Activated CD4-positive, alpha-beta T cell treated with anti-CD3 and anti-CD28 coated beads, Interleukin-2, amount 10 ng/mL, durations not matched to agents 24 days and 14 days (primary cell): ENCODE measurements at places on chromosomes 1 and 21. TPM values are rescaled to one million over a fixed set of nuclear protein-coding genes. Genes with fewer than 3 reads are reported as not detected.

The CRP gene
- not detected in 2 replicates for total RNA-seq

- H3K36me3 ChIP-seq, result no peaks in the 10 kb centered on the region
- no peak for DNase-seq
- H3K27ac ChIP-seq, result no peak overlapping the region
Measured at GRCh38 chr21:33686386-33686785, 44.1 kb downstream of the ITSN1 start.

The PCBP3 gene
- 7.5 and 9.7 TPM in 2 replicates for total RNA-seq

The NIBAN1 gene
- 17.1 TPM in 2 replicates for total RNA-seq

DNA sequence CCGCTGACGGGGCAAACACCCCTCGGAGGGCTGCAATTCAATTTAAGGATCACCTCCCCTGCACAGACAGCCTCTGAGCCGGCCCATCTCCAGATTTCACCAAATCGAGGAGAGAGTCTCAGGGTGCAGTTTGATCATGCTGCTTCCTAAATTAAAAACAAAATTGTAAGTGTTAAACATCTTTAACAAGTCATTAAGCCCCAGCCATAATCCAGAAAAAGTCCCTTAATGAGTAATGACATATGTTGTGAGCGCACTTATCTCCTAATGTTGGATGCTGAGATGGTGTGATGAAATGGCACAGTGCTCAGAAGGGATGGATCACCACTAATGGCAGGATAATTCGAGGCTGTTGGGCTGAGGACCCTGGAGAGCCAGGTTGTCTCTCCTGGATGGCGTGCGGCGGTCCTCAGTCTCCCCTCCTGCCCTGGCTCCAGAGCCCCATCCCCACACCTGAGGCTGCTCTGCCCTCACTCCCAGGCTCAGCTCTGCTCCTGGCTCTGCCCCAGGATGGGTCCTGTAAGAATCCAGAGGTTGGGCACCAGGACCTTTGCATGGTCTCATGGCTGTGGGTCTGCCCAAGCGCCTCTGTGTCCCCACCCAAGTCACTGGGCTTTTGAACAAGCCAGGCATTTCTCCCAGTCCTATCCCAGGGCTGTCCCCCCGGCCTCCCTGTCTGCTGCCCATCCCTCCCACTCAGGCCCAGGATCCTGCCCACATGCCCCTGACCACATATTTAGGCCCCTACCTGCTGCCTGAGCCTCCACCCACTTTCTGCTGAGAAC, 224.4 kb upstream of the POU3F1 start:
- peaks cover 17% of the 10 kb centered on the region for H3K27me3 ChIP-seq
- H3K27ac ChIP-seq, result no peak overlapping the region
- no peak for DNase-seq
- no peak overlapping the region for H3K4me3 ChIP-seq

The KDF1 gene
- not detected in 2 replicates for total RNA-seq

DNA sequence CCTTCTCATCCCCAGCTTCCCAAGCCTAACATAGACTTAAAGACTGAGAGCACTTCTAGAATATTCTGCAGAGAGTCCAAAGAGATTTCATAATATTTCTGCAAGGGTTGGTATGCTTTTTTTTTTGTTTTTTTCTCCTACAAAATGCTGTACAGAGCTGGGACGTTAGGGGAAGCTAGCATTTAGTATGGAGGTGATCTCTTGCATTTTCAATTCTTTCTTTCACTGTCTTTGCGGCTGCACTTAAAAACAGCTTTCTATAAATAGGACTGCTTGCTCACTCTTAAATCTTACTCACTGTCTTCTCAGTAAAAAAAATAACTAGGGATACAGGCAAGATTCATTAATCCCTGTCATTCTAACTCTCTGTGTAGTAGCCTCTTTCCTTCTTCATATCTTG, 7.4 kb downstream of the DSCAM start:
- H3K36me3 ChIP-seq, result no peaks in the 10 kb centered on the region
- no peaks in the 10 kb centered on the region for H3K4me1 ChIP-seq
- H3K4me3 ChIP-seq, result no peak overlapping the region
- DNase-seq, result no peak
